ENCODE measurements at places on chromosomes 12 and 14.

DNA sequence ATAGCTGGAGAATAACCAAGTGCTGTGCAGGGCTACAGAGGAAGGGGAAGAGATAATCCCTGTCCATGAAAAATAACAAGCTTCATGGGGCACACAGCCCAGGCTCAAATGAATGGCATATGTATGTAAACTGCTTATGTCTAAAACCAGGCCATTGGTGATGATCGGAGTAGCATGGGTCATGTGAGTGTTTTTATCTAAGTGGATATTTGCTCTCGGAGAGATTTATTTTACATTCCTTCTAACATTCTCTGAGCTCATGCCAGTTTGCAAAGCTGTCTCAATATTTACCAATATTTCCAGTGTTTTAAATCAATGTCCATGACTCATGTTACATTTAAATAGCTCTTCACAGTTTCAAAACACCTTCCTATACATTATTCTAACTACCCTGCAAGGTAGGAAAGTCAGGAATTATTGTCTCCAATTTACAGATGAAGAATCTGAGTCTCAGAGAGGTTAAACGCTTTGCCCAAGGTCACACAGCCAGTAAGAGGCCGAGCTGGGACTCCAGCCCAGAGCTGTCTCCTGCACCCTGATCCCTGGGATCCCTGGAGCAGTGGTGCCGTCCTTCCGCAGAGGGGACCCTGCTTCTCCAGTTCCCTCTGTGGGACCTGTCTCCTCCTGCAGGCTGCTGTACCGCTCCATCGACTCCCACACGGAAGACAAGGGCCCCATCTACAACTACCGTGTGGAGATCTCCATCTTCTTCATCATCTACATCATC, 186.7 kb upstream of the FKBP4 start:
- no peak for DNase-seq

DNA sequence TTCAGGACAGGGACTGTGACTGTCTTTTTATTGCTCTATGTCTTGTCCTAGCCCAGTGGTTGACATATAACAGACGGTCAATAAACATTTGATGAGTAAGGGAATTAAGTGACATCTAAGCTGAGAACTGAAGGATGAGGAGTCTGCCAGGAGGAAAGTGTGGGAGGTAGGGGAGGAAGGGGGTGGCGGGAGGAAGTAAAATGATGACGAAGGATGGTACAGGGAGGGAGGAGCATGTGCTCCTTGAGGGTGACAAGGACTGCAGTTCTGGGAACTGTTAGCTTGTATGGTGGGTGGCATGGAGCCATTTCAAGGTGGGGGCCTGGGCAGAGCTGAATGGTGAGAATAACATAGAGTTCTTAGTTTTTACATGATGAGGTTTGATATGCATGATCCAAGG, 64.4 kb downstream of the RGS6 start:
- no peak for DNase-seq

DNA sequence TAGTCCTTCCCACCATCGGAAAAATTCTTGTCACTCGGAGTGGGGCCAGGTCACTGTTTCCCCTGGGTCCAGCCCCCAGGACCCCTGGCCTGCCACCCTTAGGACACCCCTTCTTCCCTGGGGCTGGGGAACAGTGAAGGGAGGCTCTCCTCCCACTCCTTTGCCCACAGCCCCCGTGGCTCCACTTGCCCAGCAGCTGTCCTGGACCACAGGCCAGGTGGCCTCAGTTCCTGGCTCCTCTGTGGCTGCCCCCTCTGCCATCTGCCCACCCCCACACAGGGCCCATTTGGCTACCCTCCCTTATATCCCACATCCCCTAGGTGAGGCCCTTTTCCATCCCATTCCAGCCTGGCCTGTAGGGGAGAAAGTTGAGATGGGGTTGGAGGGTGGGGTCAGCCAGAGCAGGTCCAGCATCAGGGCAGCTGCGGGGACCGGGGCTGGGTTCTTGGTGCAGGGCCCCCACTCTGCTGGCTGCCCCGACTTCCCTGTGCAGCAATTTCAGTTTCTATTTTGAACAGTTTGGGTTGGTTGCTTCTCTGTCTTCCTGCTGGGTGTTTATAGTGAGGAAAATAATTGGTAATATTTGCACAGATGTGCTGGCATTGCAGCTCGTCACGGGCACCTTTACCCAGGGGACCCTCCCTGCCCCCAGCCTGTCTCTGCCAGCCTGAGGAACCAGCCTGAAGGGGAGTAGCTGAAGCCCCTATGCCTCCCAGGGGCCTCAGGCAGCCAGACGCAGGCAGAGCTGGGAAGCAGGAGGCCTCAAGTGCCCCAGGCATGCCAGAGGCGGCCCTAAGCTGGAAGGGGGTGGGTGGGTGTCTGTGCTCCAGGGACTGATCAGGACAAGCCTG, 23.4 kb downstream of the SYNDIG1L start:
- DNase-seq = no peak

- DNase-seq = no peak
Measured at GRCh38 chr14:53735916-53736315, 220.7 kb downstream of the BMP4 start.

- DNase-seq = peak; percentile 88
Measured at GRCh38 chr14:33120341-33120740, 181.7 kb downstream of the NPAS3 start.

- DNase-seq = no peak
Measured at GRCh38 chr14:92563765-92564285, 50.2 kb downstream of the RIN3 start.

GRCh38 chr12:123064885-123065619, 84.6 kb downstream of the ARL6IP4 start:
- DNase-seq = no peak

- DNase-seq = no peak
Measured at GRCh38 chr12:31765931-31766330, 37.1 kb upstream of the AMN1 start.

DNA sequence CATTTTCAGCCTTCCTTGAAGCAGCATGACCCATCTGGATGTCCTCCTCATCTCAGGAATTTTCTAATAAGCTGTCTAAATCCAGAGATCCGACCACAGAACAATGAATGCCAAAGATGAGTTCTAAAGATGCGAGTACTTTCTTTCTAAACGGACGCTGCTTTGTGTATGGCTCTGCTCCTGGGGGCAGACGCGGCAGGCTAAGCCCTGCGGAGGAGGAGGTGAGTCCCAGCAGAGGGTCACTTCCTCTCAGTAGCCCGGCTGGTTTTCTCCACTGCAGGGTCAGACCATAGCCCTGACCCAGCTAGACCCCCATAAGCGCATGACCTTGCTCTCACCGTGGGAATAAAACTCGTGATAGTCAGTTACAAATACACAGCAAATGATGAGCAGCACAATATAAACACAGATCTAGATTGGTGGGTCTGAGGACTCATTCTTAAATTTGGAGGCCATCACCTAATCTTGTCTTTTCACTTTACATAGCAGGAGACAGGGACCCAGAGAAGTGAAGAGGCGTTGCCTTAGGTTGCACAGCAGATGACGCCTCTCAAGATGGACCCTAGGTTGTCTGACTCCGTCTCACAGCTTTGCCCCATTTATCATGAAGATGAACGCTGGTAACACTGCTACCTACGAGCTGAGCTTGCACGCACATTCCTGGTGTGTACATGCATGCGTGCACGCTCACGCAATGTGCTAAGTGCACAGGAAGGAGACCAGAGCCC, 16.6 kb downstream of the SSH1 start:
- DNase-seq = peak; percentile 93

DNA sequence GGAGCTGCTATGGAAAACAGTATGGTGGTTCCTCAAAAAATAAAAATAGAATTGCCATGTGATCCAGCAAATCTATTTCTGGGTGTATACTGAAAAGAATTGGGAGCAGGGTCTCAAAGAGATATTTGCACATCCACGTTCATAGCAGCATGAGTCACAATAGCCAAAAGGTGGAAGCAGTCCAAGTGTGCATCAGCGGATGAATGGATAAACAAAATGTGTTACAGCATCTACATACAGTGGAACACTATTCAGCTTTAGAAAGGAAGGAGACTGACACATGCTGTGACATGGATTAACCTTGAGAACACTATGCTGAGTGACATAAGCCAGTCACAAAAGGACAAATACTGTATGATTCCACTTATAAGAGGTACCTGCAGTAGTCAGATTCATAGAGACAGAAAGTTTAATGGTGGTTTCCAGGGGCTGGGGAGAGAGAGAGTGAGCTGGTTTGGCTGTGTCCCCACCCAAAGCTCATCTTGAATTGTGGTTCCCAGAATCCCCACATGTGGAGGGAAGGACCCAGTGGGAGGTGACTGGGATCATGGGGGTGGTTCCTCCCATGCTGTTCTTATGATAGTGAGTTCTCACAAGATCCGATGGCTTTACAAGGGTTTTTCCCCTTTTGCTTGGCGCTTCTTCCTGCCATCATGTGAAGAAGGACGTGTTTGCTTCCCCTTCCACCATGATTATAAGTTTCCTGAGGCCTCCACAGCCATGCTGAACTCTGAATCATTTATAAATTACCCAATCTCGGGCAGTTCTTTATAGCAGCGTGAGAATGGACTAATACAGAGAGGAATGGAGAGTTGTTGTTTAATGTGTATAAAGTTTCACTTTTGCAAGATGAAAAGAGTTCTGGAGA, 17.6 kb upstream of the TBC1D30 start:
- DNase-seq = peak; percentile 57

- DNase-seq = peak; percentile 11
Measured at GRCh38 chr14:100640471-100641273, 53.5 kb upstream of the BEGAIN start.

- DNase-seq = peak; percentile 72
Measured at GRCh38 chr14:74754157-74754556, 9.0 kb upstream of the YLPM1 start.

DNA sequence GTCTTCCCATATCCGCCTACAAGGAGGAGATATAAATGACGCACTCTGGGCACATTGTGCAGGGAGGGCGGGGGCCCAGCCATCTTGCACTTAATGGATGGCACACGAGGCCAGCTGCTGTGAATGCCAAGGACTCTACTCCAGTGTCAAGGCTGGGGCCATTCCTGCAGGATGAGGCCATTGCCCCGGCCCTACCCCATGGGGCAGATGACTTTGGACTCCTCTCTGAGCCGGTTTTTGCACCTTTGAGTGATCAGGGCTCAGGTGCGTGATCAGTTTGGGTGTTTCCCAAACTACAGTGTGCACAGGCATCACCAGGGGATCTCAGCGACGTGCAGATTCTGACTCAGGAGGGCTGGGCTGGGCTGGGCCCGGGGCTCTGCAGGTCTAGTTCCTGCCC, 16.1 kb downstream of the MMAB start:
- no peak for DNase-seq

DNA sequence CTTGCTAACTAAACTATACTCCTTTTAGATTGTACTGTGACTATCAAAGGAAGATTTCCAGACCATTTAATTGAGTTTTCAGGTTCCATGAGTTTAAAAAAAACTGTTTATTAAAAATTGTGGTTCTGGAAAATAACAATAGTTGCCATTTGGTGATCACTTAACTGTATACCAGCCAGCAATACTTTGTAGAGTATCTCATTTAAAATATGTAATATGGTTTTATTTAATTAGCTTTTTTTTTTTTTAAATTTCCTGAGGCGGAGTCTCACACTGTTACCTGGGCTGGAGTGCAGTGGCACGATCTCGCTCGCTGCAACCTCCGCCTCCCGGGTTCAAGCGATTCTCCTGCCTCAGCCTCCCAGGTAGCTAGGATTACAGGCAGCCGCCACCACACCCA, 7.4 kb downstream of the MARK3 start:
- DNase-seq = no peak

DNA sequence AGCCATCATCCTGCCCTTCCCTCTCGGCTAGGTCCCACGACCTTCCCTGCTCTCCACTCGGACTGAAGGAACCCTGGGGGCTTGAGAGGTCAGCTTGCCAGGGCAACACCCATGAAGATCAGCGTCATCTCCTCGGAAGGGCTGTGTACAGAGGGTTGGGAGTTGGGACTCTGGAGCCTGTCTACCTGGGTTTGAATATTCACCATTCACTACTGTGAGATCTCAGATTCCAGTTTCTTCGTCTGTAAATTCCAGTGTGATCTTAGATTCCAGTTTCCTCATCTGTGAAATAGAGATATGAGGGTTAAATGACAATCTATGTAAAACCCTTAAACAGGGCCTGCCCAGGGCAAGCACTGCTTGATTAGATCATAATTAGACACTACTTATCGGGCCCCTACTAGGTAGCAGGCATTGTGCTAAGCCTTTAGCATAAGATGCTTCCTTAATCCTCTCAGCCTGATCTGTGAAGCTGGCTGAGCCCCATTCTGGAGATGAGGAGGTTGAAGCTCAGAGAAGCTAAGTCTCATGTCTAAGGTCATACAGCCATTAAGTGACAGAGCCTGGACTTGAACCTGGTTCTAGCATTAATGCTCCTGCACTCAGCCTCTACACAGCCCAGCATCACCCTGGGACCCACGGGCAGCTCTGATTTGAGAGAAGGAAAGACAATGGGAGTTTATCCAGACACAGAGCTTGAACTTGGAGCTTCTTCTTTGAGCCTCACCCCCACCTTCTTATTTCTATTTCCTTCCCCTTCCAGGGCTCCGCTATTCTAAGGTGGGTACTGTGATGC, 612 bp upstream of the ZDHHC22 start:
- DNase-seq = no peak

- DNase-seq = peak; percentile 8
Measured at GRCh38 chr14:55749201-55749812, 169.3 kb downstream of the KTN1 start.

DNA sequence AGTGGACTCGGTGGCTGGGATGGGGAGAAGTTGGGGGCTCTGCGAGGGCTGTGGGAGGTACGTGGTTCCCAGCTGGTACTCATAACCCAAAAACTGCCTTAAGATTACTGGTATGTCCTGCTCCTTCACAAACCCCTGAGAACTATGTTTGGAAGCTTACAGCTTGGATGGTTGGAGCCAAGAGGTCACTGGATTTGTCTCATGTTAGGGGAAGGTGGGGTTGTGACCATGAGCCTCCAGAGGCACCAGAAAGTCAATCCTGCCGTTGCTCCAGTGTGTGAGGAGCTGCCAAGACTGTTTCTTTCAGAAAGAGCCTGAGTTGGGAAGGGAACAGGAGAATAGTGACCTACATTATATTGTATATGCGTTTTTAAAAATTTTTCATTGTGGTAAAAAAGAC, 33.5 kb downstream of the TEAD4 start:
- no peak for DNase-seq

- DNase-seq = peak; percentile 60
Measured at GRCh38 chr12:19125325-19125724, 4.2 kb upstream of the PLEKHA5 start.

DNA sequence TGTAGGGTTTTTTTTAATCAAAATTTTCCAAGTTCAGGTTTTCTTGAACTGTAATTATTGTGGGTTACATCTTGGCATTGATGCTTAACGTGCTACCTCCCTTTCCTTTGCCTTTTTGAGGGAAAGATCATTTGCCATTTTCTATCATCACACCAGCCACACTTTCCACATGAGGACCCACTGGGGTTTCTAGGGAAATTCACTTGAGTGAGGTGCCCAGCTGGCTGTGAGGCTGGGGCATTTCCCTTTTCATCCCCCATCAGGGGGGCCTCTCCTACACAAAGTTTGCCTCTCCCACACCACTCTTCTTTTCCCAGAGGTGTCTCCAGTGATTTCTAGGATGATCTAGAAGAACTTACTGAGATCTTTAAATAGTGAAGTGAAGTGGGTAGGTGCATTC, 335.7 kb downstream of the BMP4 start:
- no peak for DNase-seq

- DNase-seq = no peak
Measured at GRCh38 chr14:87434011-87434410, 559.0 kb downstream of the GALC start.
